NCI-H226 (cell line): ENCODE measurements at places on chromosomes 5 and 9.

DNA sequence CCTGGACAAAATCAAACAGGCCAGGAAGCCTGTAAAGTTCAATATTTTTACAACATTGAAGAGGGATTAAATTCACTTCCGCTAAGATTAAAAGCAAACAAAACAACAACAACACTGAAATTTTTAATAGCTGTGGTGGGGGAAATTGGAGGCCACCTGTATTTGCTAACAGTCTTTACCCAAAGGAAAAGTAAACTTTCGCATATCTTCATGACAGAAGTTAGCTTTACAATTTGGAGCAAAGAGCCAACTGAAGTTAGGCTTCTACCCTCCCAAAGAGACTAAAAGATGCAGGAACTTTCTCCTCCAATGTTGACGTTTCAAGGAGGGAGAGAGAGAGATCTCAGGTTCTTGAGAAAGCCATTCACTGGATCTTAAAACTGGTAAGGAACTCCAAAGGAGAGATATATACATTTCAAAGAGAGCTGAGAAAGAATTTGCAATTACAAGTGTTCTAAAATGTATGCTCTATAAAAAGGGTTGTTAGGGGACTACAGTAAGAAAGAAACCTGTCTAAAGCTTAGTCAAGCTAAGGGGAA is 349.2 kb upstream of the CDH9 start:
- no peak for DNase-seq

DNA sequence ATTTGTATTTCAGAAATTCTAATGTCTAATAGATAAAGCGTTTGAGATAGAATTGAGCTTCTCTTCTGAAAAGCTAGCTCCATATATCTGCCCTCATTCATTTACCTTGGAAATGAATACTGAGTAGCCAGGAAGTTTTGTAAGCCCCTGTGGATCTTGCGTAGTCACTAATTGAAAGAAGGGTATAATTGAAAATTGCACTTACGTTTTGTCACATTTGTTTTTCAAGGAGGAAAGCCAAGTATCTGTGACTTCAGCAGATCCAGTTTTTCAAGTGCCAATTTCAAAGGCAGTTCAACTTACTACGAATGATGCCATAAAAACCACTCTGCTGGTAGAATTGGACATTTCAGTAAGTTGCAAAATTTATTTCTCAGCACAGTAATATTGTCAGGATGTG is 14.0 kb downstream of the MTRR start:
- no peak for DNase-seq

DNA sequence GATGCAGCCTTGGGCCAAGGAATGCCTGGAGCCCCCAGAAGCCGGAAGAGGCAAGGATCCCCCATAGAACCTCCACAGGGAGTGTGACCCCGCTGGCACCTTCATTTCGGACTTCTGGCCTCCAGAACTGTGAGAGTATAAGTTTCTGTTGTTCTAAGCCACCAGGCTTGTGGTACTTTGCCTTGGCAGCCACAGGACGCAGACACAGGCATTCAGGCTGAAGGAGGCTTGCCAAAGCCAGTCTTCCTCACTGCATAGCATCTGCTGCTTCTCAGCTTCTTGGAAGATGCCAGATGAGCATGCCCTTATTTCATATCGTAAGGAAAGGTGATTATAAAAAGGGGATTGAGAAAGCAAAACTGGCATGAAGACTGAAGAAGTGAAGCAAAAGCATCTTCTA is 61.1 kb upstream of the TAS2R1 start:
- DNase-seq = no peak

DNA sequence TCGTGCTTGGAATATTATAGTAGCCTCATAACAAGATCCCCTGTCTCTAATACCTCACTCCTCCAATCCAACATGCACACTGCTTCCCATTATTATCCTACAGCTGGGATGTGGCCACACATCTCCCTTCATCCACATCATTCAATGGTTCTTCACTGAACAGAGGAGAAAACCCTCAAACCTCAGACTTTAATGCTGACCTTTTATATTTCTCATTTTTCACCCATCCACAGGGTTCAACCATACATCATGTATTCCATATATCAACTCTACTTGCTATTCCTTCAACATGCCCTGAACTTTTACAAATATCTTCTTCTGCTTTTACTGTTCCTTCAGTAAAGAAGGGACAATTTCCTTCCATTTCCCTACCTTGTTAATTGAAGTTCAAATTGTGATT is 396.8 kb downstream of the TLE4 start:
- DNase-seq = no peak

- DNase-seq = no peak
These were observed 7.3 kb upstream of the RXRA start for GRCh38 chr9:134318941-134319305.

- no peak for DNase-seq
These were observed 250.3 kb downstream of the TUSC1 start for GRCh38 chr9:25427898-25428297.

- no peak for DNase-seq
These were observed 5.9 kb downstream of the TEX10 start for GRCh38 chr9:100346836-100347235.

- no peak for DNase-seq
These were observed 71.4 kb downstream of the SLC12A2 start for GRCh38 chr5:128154943-128155342.

DNA sequence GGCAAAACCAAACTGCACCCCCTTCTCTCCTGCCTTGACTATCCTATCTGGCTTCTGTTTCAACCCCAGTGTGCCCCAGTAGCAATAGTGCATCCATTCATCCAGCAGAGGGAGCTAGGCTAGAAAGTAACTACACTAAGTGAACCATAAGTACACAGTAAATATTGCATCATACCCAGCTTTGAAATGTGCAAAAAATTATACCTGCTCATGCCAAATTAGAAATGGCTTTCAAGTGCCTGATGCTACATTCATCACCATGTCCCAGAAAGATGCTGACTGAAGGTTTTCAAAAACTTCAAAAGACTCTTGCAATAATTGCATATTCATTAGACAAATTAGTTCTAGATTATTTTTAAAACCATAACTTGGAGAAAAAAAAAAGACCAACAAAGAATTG is 153.5 kb downstream of the PRELID2 start:
- DNase-seq = peak; percentile 58

DNA sequence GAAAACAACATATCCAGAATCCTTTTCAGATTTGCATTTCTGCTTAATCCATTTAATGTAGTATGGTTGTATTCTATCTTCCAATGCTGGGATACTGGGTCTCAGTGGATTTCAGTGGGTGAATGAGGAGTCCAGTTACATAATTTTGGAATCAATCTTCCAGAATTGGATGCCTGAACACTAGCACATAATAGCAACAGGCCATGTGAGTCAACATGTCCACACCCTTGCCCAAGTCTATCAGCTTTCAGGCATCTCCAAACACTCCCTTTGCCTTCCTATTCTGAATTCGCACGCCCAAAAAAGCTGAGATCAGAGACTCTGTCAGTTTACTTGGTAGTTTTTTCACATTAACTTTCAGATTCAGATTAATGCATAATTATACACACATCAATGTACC is 202.6 kb downstream of the TSSK1B start:
- DNase-seq = peak; percentile 83

DNA sequence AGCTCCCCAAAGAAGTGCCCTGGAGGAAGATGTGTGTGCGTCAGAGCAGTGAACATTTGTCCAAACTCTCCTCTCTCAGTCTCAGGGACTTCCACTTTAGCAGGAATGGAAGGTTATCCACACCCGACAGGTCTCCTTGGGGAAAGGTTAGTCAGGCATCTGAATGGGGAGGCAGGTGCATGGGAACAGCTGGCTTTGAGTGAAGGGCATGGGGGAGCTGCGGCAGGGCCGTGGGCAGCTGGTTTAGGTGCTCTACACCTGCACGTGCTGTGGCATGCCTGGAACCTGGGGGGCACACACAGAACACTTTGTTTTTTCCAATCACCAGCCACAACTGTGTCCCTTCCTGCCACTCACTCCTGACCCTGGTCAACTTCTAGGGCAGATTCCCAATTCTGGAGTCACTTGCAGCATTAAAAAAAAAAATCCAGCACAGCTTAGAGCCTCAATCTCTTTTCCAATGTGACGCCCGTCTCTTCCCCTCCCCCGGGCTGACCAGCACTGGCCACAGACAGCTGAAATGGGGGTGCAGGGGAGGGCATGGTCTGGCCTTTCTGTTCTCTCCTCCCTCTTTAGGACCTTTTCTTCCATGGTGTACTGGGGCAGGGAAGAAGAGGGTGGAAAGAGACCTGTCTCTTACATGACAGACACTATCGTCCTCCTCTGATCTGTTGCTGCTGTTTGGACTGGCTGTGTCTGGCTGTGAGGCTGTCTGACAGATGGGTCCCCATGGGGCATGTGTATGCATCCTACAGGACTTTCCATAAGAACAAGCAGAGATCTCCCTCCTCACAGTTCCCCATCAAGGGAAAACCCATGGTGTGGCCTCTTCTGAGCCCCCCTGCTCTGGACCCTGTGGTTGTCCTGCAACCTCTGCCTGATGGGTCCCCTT is 9.5 kb upstream of the IL3 start:
- no peak for DNase-seq

DNA sequence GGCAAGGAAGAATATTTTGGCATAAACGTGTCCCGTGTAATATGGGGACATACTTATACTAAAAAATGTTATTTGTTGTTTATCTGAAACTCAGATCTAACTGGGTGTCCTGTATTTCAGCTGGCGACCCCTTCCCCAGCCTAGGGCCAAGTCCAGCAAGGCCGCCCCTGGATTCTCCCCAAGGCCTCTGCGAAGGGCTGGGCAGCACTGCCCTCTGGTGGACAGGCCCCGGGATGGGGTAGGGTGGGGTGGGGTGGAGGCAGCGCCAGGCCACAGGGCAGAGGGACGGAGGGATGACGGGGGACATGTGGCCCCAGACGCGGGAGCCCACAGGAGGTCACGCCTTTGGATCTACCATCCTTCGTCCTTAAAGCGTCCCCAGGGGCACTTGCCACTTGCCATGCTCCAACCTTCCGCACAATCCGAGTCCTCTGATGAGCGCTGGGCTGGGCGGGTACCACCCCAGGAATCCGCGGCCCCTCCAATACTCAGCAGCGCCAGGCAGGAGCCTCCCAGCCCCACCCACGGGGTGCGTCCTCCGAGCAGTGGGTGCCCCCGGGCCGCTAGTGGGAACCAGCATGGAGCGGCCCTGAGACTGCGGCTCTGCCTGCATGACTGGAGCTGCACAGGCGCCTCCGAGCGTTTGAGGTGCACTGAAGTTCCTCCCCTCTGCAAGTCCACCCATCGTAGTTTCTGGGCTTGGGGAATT is 7.1 kb upstream of the AGPAT2 start:
- DNase-seq = no peak

DNA sequence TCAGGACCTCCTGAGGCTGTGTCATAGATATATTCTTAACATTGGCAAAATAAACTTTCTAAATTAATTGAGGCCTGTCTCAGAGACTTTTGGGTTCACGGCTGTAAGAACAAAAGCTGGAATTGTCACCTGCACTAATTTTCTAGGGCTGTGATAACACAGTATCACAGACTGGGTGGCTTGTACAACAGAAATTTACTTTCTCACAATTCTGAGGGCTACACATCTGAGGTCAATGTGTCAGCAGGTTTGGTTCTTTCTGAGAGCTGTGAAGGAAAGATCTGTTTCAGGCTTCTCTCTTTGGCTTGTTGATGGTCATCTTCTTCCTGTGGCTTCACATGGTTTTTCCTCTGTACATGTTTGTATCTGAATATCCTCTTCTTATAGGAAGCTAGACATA is 29.2 kb upstream of the NFIL3 start:
- DNase-seq = no peak

DNA sequence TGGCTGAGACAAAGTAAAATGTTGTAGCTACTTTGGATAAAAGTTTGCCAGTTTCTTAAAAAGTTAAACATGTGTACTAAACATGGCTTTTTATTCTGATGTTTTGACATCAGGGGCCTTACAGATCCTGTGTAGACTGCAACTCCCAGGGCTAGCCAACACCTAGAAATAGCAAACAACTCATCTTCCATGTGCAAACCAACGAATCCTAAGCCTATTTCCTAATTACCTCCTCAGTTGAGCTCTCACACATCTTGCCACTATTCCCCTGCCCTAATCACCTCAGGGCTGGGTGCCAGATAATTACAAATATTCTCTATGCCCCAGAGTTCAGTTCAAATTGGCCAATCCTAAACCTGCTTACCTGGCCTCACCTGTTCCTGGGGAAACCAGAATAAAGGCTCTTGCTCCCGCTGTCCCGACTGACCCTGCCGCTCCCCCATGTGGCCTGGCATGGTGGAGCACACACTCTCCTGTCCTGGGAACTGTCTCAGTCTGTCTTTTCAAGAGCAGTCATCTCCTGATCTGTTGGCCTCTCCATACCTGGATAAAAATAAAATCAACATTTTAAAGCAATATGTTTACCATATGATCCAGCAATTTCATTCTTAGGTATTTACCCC is 37.1 kb upstream of the FAM169A start:
- DNase-seq = peak; percentile 2

GRCh38 chr5:2196416-2196815 is 313.7 kb upstream of the IRX4 start:
- no peak for DNase-seq

DNA sequence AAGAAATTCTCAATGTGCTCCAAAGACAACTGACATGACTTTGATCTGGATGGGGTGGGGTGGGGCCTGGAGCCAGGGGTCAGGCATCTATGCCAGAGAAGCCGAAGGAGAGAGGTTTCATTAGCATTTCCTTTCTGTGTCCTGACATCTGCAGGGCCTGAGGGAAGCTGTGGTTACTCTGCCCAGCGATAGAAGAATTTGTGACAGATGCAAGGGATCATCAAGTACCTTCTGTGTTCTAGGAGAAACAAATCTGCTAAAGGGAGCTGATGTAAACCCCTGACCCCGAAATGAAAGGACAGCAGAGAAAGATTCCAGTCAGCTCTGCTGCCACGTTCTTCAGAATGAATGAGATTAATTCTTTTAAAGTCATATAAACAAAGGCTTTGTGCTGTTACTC is 335.7 kb downstream of the PRELID2 start:
- no peak for DNase-seq

GRCh38 chr9:4066120-4066519 is 233.7 kb downstream of the GLIS3 start:
- peak; percentile 86 for DNase-seq

- DNase-seq = no peak
These were observed 24.1 kb upstream of the ARAP3 start for GRCh38 chr5:141706121-141706520.

DNA sequence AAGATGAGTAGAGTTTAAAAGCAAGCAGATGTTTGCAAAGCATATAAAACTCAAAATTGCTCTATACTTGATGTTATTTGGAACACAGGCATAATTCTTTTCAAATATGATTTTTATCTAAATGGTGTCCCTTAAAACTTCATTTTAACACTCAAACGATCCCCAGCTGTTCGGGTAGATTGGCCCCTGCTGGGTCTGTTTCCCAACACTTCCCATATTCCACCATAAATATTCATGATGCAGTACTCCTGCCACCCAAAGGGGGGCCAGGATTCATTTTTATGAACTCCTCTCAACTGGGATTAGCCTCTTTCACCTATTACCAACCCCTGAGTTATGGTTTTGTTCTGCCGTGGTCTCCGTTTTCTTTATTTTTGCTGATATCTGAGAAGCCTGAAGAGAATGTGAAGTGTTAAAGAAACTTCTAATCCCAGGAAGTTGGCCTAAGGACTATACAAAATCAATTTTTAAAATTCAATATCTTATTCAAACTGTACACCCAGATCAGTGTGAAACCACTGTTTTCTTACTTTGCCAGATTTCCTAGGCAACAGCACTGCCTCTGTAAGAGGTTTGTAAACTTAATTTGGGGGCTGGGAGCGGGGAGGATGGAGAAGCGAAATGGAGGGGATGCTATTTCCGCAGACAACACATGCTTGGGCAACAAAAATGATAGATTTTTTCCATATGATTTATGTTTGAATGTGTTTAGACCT is 384.1 kb downstream of the DMRT2 start:
- no peak for DNase-seq

- no peak for DNase-seq
These were observed 9.9 kb upstream of the NINJ1 start for GRCh38 chr9:93143830-93144530.
